D341Med (cell line): ENCODE measurements at places on chromosomes 1 and 21.

DNA sequence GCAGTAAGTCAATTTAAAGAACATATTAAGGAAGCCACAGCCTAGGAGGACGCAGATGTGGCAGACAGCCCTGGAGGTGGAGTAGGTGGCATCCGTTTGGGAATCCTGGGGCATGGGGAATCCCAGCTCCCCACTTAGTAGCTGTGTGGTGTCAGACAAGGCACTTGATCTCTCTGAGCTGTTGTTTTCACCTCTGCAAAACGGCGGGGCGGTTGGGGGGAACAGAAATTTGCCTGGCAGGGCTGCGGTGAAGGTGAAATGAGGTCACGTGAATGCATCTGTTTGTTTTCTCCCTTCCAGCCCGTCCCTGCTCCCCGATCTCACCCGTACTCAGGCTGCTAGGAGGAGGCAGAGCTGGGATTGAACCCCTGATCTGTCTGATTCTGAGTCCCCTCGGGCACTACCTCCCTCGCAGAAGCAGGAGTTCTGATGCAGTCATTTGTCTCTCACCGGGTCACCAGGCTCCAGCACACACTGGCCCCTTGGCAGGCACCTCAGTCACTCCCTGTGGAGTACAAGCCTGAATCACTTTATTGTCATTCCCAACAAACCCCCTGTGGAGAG lies 2.2 kb upstream of the LAPTM5 start:
- no peak for DNase-seq

- DNase-seq: peak; percentile 42
These were observed 1406.0 kb downstream of the KCNT2 start for GRCh38 chr1:195202241-195202640.

DNA sequence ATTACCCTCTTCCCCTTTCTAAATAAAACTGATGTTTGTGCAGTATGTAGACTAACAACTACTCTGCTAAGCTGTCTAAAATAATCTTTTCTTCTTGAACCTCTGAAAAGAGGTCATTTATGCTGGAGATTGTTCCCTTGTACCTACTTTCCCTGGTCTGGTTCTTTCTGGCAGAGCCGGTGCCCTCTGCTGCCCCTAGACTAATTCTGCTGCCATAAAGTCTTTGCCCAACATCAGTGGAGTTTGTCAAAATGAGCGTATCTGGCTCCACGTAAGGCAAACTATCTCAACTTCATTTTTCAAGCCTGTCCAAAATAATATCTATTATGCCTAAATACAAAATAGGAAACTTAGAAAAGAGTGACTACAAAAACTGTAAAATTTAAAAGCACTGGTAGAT lies 30.9 kb upstream of the ANGPTL7 start:
- no peak for DNase-seq

GRCh38 chr1:4126731-4127591 lies 226.9 kb upstream of the C1orf174 start:
- no peak for DNase-seq

DNA sequence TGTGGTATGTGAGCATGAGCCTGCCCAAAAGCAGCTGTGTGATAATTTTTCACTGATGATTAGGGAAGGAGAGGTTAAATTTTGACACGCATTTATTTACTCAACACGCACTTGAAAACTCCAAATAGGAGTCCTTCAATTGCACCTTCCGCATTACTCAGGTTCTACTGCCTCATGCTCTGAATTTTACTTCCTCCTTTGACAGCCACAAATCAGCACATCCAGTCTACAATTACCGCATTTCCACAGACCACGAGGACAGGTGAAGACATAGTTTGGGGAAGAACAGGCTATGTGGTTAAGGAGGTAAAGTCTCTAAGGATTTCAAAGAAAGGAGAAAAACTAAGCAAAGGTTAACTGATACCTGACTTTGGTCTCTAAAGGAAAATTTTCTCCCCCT lies 2.6 kb downstream of the CAPN8 start:
- DNase-seq: no peak

DNA sequence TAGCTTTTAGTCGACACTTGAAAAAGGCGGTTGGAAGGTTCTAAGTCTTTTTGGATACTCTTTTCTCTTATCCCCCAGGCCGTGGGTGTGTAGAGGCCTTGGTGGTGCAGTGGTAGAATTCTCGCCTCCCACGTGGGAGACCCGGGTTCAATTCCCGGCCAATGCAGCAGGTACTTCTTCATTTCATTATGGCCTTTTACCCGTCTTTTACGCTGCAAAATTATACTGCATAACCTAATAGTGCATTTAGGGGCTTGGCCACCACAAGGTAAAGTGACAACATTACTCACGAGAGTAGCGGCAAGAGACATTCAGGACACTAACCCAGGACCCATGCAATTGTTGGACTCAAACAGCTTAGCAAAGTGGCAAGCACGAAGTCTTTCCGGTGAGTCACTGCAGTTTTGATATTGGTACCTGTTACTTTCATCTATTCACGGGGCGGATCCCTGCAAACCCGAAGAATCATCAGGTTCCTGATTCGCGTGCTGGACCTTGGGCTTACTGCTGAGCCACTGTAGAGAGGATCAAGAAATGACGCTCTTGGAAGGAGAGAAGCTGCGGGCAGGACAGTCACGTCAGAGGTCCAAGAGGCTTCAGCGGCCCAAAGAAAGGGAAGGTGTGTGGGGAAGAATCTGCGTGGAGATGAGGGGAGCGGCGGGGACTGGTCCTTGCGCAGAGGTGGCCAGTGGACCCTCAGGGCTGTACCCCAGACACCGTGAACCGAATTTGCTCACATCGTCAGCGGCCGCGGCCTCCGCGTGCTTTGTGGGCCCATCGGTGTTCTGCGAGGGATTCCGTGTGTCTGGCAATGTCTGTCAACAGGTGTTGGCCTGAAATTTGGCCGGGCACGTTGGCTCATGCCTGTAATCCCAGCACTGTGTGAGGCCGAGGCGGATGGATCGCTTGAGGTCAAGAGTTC lies 12.9 kb upstream of the RNU1-4 start:
- DNase-seq: peak; percentile 43

GRCh38 chr1:199338760-199339159 lies 688.8 kb upstream of the NR5A2 start:
- no peak for DNase-seq

DNA sequence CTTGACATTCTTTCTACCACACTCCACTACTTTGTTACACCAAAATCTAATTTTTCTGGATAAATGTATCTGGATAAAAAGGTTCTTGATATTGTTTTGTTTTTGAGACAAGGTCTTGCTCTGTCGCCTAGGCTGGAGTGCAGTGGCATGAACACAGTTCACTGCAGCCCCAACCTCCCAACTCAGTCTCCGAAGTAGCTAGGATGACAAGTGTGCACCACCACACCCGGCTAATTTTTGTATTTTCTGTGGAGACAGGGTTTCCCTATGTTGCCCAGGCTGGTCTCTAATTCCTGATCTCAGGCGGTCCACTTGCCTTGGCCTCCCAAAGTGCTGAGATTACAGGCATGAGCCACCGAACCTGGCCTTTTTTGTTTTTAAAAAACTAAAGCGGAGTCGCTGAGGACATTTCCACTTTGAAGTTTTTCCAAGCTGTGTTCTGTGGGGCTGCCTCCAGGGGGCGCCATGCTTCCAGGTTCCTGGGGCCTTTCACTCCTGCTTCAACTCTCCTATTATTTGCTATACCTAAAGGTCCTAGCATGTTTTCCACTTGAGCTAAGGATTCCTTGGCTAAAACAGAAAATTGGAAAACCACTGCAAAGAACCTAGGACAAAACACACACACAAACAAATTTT lies 14.1 kb upstream of the NCMAP start:
- DNase-seq: peak; percentile 35

- peak; percentile 33 for DNase-seq
These were observed 17.4 kb upstream of the NBPF1 start for GRCh38 chr1:16630661-16631247.

- no peak for DNase-seq
These were observed 74.6 kb downstream of the RASAL2 start for GRCh38 chr1:178168536-178168935.

DNA sequence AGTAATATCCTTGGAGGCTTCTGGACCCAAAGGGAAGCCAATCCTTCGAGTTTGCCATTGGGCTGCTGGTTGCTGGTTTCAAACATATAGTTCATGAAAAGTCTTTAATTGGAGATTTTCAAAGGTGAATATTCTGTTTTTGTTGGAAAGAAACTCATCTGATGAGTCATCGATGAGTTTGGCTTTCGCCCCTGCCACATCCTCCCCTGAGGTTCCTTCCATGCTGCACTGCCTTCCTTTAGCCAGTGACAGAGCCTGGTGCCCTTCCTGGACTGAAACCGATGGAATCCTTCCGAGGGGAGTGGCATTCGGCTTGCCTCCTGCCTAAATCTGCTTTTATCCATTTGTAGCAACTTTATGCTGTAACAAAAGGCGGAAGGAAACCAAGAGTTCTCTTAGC lies 550.0 kb downstream of the KIF26B start:
- DNase-seq: no peak

- DNase-seq: no peak
These were observed 28.3 kb downstream of the GPR157 start for GRCh38 chr1:9100471-9101043.

DNA sequence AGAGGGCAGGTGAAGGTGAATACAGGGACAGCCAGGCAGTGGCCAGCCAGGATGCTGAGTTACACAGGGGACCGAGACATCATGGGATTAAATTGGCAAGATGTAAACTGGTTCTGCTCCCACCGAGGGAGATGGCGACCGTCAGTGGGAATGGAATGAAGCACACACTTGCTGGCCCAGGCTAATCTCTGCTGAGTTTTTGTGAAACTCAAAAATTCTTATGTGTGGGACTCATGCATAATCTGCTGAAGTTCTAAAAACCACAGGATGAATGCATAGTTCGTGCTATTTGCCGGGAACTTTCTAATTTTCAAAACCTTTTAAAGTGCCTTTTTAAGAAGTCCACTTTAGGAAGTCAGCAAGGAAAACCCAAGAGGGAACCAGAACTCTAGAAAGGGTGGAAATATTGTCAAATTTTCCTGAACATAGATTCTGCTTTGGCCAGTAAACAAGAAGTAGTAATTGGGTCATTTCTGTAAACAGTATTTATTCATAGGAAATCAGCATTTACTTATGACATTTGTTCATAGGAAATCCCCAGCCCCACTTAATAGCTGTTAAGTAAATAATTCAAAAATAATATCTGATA lies 85.4 kb upstream of the ROR1 start:
- no peak for DNase-seq

DNA sequence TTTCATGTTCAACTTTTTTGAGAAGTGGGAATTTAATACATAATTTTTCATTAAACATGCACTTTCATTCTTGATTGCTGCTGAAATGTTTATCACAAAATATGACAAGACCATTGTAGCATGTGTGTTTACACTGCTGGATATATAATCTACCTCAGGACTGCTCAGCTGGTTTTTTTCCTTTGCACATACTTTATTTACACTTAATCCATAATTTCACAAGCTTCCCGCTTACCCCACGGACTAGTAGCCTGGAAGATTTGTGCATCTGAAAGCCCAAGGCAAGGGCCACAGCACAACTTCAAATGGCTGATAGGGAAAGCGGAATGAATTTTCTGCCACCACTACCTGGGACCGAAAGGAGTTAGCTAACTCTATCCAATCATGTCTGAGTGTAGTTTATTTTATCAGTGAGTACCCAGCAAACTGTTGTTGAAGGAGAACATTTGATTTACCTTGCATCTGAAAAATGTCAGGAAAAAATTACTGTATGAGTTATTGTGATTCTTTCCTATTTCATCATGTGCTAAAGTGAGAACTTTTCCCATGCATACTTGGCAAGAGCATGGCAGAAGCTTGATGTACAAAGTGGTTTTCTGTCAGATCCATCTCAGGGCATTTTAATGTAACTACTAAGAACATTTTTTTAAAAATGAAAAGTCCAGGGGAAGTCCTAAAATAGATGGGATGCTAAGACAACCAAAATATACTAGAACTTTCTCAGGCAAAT lies 558.2 kb upstream of the USP24 start:
- no peak for DNase-seq

DNA sequence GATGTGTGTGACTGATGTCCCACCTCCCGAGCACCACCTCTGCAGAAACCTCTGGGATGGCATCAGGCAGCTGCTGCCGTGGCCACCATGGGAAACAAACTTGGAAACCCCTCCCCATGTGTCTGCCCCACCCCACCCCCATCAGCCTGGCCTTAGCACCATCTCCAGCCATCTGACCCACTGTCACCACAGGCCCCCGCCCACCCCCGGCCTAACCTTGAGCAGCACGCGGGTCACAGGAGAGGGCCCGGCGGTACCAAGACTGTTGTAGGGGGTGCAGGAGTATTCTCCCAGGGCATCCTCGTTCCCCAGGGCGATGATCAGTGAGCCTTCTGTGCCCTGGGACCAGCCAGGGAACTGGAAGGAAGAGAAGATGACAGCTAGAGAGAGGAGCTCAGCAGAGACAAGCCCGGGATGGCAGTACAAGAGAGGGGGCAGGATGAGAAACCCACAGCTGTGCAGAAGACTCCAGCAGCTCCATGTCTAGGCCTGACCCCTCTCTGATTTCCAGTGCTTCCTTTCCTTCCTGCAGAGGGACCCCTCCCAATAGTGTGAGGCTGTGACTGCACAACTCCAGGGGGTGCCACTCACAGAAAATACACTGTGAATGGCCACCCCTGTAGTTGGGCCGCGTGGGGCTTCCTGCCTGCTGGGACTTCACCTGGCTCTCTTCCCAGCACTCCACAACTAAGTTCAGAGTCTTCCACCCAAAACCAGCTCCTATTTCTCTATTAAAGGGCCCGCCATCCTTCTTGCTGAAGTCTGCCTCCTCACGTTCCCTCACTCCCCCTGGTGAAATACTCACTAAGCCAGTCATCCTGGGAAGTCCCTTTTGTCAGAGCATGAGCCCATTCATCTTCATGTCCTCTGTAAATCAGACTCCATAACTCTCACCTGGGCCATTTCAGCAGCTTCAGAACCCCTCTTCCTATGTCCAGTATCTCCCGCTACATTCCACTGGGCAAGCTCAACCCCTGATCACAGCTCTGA lies 7.3 kb upstream of the TAGLN2 start:
- DNase-seq: no peak

DNA sequence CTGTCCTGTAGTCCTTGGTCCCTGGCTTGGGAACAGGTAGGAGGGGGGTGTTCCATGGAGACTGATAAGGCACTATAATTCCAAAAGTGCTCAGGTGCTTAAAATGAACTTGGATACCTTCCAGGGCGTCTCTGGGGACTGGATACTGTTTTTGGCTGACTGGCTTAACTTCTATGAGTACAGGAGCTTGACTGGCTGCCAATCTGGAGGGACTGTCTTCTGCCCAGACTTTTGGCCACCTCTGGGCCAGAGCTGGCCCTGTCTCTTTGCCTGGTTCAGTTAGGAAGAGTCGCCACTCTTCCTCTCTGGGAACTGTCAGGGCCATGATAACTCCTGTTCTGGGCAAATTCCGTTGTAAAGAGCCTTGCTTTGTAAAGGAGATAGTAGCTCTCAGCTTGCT lies 407.0 kb downstream of the TGFB2 start:
- no peak for DNase-seq

- no peak for DNase-seq
These were observed 78.9 kb upstream of the F3 start for GRCh38 chr1:94620345-94621031.
